ENCODE measurements at places on chromosomes 2 and 18.

DNA sequence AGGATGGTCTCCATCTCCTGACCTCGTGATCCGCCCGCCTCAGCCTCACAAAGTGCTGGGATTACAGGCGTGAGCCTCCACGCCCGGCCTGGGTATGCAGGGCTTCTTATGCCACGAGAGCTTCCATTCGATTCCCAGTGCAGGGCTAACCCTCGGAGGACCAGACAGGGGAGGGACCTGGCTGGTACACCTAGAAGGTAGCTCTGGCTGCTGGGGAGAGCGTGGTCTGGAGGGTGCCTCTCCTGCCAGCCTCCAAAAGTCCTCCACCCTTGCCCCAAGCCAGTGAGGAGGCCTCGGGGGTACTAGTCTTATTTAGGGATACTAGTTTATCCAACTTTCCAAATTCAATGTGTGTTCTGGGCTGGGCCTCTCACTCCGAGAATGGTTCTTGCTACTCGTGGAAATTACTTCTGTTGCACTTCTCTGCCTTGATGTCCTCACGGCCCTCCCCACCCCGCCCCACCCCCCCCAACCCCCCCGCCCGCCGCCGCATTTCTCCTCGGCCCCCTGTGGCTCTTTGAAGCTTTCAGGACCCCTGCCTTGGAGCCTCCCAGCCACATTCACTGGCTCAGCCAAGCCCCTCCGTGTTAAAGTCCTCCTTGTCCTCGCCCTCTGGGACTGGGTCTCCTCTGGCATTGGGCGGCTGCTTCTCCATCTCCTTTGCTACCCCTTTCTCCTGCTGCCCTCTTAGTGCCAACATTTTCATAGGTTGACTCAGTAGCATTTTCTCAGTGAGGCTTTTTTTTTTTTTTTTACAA, 143.0 kb upstream of the EPAS1 start:
- DNase-seq: no peak

GRCh38 chr2:3954261-3954660, 250.9 kb downstream of the DCDC2C start:
- DNase-seq: no peak

DNA sequence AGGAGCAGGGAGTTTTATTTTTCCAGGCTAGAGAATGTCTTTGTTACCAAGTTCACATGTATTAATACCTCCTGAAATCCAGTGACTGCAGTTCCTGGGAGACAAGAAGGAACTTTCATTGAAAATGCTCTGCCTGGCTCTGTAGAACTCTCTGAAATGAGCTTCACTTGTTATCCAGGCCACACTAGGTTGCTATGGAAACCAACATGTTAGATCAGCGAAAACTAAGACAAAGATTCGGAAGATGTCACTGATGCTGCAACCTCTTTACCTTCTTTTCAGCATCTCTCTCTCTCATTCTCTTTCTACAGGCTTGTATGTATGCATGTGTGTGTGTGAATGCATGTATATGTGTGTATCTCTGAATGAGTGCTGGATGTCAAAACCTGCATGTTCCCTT, 218.5 kb downstream of the TRIB2 start:
- no peak for DNase-seq

DNA sequence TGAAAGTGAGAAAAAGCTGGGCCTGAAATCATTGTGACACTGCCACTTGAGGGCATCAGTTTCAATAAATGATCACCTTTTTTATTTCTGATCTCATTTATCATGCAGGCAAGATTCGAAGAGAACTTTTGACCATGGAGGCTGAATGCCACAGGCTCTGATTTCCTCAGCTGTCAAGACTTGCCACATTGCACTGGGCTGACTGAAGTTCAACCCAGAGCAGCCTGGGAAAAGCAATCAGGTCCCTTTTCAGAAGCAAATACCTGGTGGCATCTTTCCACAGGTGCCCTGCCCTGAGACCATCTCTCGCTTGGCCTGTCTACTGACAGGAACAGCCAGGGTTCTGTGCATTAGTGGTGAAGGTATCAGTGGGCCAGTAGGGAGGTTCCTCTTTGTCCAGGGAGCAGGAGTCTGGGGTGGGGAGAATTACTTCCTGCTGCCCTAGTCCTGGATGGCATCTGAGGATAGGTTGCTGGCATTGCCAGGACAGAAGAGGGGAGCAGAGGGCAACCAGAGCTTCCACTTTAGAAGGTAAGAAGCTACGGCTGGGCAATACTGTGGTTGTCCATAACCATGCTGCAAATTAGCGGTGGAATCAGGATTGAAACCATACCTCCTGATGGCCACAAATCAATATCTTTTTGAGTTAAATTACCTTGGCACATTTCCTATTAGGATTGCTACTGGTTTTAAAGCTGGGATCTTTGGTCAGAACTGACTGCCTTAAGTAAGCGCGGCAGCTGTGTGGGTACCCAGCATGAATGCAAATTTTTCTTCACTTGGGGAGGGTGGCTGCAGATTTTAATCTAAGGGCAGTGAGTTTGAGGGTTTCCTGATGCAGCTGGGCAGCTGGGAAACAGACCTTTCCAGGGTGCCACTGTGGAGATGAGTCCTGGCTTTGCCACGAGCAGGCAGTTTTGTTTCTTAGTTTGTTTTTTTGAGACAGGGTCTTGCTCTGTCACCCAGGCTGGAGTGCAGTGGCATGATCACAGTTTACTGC, 394.5 kb downstream of the ALK start:
- DNase-seq: no peak

- peak; percentile 55 for DNase-seq
Measured at GRCh38 chr2:222423632-222424275, 589 bp upstream of the SGPP2 start.

GRCh38 chr2:45833301-45833967, 182.0 kb downstream of the PRKCE start:
- no peak for DNase-seq

- no peak for DNase-seq
Measured at GRCh38 chr18:79067611-79068010, 1.6 kb upstream of the ATP9B start.

Data from stimulated activated CD4-positive, alpha-beta T cell treated with anti-CD3 and anti-CD28 coated beads, Interleukin-12 subunit alpha, Interleukin-12 subunit beta, amount 100 ng/mL, for 24 hours (primary cell).